ENCODE measurements at places on chromosomes 2 and 18.

DNA sequence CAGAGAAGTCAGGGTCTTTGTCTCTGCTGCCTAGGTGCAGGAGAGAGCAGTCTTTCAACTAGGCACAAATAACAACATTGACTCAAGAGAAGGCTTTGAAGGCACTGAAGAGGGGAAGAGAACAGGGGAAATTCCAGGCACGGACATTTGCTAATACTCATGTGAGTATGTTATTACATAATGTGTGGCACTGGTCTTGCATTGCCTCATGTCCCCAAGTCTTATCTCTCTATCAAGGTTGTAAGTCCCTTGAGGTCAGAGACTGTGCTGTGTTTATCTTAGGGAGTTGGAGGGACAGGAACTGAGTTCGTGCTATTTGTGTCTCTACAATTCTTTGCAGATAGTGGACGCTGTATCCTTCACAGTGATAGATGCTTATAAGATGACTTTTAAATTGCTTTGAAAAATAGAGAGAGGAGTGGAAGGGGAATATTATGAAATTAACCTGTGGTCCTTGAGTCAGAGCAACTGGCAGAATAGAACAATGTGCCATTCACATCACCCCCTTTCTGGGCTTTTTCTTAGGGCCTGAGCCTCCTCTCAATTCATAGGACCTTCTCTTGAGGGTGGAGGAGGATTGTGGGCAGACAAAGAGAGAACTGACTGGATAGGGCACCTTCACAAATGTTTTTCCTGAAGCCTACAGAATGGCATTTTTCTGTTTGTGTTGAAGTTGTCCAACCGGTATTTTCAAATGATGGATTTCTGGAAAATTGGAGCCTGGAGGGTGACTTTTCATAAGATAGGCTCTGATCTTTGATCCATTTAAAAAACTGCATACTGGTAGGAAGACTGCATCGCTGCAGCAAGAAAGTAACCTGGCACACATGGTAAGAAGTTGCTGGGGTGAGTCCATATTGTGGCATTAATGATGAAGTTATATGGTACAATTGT is 96.6 kb upstream of the CXCR4 start:
- no peak for DNase-seq

GRCh38 chr2:176843208-176843607 is 369.4 kb upstream of the HNRNPA3 start:
- DNase-seq: no peak

DNA sequence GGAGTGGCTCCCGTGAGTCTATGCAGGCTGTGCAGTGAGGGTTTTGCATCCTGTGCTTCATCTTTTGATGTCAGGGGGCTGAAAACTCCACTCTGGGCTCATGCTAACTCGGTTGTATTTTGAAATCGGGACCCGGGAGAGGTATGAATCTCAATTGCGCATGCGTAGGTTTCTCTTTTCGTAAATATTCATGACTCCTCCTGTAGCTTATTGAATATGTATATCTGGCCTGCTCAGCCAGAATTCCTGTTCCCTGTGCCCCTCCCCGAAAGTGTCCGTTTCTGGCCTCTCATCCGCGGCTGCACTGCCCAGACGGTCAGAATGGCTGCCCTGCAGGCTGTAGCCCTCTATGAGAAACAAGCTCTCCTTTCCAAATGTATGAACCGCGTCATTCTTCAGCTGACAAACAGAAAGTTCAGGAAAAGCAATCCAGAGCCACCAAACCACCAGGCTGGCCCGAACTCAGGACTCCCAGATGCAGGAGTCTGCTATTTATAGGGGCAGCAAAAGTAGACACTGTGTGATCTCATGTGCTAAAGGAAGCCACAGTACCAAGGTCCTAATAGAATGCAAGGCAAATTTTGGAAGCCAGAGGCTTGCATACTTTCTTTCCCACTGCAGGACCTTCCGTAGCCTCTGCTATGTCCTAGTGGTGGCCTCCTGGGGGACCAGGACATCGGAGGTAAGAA is 41.7 kb downstream of the AKAIN1 start:
- no peak for DNase-seq

GRCh38 chr2:232275670-232276069 is 102.9 kb upstream of the ALPP start:
- no peak for DNase-seq

DNA sequence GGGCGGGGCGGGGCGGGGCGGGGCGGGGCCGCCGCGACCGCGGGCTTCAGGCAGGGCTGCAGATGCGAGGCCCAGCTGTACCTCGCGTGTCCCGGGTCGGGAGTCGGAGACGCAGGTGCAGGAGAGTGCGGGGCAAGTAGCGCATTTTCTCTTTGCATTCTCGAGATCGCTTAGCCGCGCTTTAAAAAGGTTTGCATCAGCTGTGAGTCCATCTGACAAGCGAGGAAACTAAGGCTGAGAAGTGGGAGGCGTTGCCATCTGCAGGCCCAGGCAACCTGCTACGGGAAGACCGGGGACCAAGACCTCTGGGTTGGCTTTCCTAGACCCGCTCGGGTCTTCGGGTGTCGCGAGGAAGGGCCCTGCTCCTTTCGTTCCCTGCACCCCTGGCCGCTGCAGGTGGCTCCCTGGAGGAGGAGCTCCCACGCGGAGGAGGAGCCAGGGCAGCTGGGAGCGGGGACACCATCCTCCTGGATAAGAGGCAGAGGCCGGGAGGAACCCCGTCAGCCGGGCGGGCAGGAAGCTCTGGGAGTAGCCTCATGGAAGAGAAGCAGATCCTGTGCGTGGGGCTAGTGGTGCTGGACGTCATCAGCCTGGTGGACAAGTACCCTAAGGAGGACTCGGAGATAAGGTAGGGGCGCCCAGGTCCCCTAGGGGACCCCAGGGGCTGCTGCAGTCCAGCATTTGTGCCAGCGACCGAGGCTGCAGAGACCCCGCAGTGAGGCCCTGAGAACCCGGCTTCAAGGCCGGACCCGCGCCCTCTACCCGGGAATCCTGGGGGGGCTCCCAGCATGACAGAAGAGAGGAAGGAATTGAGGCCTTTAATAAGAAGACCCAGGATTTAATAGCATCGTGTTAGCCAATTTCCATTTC is at the start of gene KHK:
TSS of gene KHK (plus strand) at position 49 of the 870 bp plus-strand sequence. CDS start at position 537, 488 bp downstream.
- DNase-seq: no peak

DNA sequence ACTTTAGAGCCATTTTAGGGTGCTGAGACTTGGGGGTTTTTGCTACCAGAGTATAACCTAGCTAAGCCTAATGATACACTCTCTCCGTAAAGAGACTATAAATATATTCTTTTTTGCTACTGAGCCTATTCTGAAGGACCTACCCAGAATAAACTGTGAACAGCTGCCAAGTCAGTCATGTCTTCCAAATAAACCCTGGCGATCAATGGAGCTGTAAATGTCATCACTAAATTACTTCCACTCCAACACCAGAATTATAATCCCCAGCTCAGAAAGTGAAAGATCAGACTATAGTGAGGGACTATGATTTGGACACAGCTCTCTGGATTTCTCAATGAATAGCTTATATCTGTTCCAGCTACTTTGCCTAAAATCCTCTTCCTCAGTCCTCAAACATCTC is 178.9 kb downstream of the METTL4 start:
- DNase-seq: no peak

DNA sequence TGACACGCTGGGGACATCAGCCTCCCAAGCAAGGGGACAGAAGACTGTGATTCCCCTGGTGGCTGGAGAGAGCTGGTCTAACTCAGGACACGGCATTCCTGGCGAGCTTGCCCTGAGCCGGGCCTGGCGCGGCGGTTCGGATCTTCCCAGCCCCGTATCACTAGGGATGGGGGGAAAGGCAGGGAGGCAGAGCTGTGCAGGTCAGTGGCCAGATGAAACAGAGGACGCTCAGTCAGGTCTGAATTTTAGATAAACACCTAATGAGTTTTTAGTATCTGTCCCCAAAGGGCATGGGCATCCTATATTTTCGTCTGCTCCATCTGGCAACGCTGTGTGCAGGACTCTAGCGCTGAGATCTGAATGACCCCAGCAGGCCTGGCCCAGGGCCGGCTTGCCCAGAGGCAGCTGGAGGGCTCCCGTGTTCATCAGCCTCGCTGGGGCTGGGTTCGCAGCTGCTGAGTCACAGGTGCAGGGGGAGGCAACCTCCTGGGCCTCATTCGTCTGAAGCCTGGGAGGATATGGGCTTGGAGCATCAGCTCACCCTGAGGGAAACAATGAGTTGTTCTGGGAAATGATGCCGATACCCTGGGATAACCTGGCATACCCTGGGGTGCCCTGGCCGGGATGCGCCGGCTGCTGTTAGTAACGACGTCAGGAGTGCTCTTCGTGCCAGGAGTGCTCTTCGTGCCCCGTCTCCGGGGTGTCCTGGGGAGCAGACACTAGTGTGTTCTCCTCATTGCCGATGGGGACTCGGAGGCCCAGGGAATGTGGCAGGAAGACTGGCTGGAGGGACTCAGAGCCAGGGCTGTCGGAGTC is 48.1 kb upstream of the HPCAL1 start:
- DNase-seq: no peak

- DNase-seq: no peak
Observed at GRCh38 chr2:71788186-71788525, 334.8 kb downstream of the DYSF start.

DNA sequence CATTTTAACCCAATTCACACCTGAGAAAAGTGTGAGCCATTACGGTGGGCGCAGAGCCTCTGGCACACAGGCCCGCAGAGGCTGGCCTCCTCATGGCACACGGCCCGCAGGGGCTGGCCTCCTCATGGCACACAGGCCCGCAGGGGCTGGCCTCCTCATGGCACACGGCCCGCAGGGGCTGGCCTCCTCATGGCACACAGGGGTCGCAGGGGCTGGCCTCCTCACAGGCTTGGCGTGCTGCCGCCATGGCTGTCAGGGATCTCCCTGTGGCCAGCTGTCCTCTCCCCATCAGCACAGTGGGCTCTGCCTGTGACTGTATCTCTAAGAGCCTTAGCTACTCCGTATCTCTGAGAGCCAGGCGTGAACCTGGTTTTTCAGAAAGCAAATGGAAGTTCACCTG is 24.6 kb downstream of the ANO7 start:
- DNase-seq: no peak

GRCh38 chr2:183782436-183782835 is 658.2 kb downstream of the NUP35 start:
- no peak for DNase-seq

DNA sequence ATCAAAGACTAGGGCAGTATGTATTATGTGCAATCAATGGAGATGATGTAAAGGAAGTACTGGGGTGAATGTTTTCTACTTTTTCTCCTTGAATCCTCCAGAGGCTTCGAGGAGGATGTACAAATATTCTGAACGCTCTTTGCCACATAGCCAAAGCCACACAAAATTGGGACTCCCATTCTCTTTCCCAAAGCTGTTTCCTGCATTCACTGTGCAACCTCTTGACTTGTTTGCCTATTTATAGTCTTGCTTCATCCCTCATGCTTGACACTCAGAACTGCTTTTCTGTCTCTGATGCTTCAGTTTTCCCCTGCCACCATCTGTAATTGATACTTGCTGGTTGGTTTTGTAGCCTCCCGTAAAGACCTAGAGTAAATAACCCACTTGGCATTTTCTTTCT is 208.2 kb upstream of the RBMS1 start:
- DNase-seq: no peak

DNA sequence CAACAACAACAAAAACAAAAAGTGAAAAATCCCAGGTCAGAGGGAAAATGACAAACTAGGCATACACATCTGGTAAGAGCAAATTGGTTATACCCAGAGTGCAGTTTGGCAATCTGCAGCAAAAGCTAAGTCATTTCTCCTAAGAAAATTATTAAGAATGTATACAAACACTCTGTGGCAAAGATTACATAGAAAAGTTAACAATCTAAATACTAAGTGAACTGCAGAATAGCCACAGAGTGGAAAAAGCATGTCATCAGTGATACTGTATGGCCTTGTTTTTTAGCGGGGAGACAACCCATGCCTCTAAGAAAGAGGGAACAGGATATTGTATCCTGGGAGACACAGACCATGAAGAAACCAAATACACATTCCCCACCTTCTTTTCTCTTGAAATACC is 136.0 kb upstream of the ITGB6 start:
- no peak for DNase-seq

DNA sequence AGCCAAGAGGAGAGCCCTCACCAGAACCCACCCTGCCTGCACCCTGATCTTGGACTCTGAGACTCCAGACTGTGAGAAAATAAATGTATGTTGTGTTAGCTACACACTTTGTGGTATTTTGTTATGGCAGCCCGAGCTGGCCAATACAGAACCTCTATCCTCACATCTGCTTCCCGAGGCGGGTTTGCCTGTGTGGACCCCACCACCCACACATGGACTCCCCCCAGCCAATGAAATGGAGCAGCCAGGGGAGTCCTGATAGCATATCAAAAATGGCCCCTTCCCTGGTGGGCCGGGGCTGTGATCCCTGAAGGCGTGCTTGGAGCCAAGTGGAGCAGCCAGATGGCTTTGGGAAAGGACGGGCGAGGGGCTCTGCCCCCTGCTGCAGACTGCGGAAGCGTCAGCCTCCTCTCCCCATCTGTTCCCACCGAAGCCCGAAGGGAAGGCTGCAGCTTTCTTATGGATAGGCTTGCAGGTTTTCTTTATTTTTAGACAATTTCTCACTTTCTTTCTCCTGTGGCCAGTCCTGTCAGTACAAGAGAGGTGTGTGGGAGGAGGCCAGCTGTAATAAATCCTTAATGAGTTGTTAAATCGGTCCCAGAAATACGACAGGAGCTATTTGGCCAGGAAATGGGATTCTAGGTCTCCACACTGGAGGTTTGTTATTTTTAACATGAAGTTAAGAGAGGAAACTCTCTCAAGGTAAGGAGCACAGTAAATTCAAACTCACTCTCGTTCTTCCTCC is 34.4 kb downstream of the TEX51 start:
- no peak for DNase-seq

DNA sequence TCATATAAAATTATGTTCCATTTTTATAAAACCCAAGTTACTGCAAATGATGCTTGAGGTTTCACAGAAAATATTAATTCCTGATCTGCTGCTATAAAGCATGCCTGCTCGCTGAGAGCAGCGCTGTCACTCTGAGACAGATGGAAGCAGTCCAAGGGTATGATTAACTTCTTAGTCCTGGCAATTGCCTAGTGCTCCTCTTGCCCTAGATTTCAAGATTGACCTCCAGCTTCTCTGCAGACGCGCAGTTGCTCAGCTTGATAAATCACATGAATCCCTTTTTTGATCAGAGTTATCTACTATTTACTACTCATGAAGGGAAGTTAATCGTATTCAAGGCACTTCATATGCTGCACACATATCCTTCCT is 154.6 kb upstream of the REV1 start:
- DNase-seq: no peak

DNA sequence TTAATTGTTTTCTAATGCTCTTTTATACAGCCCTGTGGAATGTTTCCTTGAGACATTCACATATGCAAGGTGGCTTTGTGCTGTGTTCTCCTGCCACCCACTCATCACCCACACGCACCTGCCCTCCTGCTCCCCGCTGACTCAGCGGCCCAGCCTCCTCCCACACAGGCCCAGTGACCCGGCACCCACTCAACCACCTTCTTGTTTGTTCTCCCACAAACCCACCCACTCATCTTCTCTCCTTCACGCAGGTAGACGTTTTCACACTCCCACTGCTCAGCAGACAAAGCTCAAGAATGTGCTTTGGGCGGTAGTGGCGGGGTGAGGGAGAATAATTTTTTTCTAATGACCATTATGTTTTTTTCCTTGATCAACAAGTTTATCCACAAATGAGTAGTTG is 28.6 kb upstream of the NEMP2 start:
- DNase-seq: peak; percentile 11

GRCh38 chr2:142222715-142223114 is 91.9 kb upstream of the LRP1B start:
- no peak for DNase-seq

Measured in stimulated activated CD4-positive, alpha-beta T cell treated with anti-CD3 and anti-CD28 coated beads, TNF-alpha, amount 100 ng/mL, for 4 hours (primary cell).